ENCODE measurements at places on chromosomes 16 and 17.

- no peak for DNase-seq
Measured at GRCh38 chr16:87742781-87743490, 22.9 kb downstream of the KLHDC4 start.

GRCh38 chr16:31064882-31065461, 9.1 kb downstream of the ZNF668 start:
- no peak for DNase-seq

GRCh38 chr17:19329136-19329535, 33.4 kb downstream of the B9D1 start:
- no peak for DNase-seq

DNA sequence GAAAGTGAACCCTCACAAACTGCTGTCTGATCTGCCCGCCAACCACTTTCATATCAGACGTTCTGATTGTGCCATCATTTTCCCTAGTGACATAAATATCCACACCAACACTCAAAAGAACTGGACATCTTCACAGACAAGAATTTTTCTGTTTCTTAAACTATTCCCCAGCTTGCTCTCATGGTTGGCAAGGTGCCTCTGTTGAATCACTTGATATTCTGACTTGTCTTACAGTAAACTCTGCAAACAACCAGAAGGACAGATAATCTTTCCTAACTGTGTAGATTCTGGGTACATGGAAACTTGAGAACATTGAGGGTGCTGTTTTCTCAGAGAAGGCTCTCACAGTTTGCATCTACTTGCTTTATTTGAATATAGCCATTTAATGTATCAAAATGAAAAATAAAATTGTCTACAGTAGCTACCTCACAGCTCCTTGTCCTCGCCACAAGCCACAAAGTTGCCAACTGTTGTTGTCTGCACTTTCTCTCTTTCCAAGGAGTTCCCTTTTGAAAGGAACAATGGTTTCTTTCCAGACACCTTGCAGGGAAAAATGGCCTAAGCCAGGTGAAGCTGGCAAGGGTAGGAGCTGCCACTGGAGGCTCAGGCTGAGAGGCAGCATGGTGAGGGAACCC, 46.0 kb upstream of the ADAMTS18 start:
- DNase-seq = no peak

GRCh38 chr16:68469796-68470460, 21.6 kb upstream of the SMPD3 start:
- no peak for DNase-seq

- DNase-seq = no peak
Measured at GRCh38 chr16:11679941-11680911, 12.0 kb downstream of the SNN start.

- DNase-seq = no peak
Measured at GRCh38 chr17:40290629-40291280, 3.1 kb downstream of the CDC6 start.

GRCh38 chr17:65536573-65537342, 24.7 kb downstream of the AXIN2 start:
- DNase-seq = no peak

GRCh38 chr17:27295945-27296344, 2.0 kb downstream of the WSB1 start:
- no peak for DNase-seq

DNA sequence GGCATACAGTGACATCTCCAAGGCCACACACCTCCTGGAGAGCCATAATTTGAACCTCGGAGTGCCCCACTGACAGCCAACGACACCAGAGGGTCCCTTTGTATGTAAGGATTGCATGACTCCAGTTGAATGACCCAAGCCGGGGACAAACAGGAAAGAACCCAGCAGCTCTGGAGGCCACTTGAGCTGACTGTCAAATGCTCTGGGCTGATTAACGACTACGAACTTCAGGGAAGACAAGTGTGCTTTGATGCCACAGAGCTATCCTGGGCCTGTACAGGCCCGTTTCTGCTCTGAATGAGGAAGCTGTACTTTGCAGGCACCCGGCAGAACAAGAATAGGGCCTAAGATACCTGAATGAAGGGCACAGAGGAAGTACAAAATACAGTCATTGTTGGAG, 404.6 kb downstream of the SLC39A11 start:
- DNase-seq = no peak

DNA sequence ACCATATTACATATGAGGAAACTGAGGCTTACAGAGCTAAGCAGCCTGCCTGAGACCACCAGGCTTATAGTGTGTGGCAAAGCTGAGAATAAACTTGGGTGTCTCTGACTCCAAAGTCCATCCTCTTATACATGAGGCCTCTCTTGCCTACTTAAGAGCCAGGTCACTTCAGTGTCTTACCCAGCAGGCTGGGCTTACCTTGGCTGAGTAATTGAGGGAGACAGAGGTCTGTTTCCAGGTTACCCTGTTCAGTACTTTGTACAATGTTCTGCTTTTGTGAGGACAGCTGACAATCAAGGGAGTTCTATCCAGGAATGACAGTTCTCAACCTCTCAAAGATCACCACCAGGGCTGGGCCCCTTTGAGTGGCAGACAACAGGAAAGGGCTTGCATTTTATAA, 14.4 kb downstream of the NDUFAB1 start:
- no peak for DNase-seq

DNA sequence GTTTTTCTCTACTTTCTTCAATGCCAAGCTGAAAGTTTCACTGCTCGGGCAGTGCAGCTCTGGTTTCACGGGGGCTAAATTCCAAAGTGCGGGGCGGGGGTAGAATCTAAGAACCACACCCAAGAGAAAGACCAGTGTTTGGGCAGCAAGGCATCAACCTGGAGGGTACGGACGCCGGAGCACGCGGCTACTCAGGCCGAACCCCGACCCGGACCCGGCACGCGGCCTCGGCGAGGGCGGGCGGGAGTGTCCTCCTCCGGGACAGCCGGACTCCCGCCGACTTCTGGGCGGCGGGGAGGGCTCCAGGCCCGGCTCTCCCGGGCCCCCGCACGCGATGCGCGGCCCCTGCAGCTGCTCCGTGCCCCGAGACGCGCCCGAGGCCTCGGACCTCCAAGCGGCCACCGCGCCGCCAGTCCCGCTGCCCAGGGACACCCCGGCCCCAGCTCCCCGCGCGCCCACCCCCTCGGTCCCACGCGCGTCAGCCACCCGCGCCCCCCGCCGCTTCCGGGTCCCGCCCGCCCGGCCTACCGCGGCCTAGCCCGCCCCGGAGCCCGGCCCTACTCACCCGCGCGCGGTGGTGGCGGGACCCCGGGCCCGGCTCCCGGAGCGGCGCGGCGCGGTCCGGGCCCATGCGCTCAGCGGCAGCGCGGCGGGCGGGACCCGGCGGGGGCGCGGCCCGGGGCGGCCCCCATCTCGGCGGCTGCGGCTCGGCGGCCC, 561 bp downstream of the AXIN1 start:
- no peak for DNase-seq

DNA sequence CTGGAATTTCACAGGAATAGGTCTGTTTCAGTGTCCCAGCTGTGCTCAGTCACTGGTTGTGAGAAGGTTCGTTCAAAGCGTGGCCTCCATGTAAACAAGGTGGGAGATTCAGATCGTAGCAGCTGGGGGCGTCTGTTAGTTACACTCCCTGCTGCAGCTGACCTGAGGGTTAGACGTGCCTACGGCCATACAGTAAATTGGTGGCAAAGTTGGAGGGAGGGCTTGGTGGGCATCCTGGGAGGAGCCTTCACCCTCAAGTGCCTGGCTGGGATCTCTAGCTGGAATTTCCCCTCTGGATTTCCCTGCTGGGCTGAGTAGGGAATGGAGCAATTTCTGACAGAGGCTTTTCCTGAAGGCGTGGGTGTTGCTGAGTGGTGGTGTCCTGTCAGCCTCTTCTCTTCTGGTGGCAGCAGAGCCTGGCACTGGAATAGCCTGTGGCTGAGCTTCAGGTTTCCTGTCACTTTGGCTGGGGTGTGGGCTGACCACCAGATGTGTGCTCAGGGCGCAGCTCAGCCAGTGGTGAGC, 6.4 kb downstream of the FCSK start:
- DNase-seq = no peak

- DNase-seq = peak; percentile 45
Measured at GRCh38 chr16:77171745-77172635, 19.0 kb upstream of the MON1B start.

DNA sequence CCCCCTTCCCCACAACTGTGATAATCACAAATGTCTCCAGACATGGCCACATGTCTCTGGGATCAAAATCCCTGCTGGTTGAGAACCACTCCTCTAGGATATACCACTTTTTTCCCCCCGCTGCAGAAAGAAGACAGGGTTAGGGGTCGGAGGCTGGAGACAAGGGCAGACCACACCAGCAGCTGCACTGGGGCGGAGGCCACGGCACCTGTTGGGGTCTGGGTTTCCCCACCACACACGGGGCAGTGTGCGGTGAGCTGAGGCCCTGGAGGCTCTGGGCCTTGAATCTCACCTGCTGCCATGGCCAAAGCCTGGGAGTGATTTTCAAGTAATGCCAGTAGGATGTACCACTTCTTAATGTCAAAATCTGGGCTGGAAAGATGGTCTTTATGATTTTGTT, 320.5 kb downstream of the SNX29 start:
- DNase-seq = no peak

DNA sequence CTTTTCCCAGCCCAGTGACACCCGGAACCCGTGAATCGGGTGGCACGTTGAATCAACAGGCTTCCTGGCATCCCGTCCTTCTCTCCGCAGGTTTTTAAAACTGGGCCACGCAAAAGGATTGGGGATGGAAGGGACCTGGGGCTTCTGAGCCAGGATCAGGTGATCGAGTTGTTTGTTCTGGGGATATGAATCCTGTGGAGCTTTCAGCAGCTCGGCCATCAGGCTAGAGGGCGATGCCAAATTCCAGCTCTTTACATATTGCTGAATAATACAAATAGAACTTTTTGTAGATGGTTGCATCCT, 473 bp downstream of the SUPT6H start:
- no peak for DNase-seq

DNA sequence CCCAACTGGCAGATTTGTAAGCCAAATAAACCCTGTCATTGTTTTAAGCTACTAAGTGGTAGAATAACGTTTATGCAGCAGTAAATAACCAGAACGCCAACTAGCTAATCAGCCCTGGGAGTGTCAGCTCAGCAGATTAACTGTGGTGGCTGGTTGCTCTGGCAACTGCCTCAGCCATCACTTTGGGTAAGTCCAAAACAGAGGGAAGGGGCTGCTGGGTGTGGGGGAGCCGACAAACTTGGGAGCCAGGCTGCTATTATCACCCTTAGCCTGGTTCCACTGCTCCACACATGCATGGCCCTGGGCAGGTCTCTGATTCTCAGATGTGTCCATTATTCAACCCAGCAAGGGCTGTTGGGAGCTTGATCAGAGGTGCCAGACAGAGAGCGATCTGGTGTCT, 22.2 kb upstream of the RHOT1 start:
- no peak for DNase-seq

GRCh38 chr17:77737442-77738265, 220.8 kb upstream of the TNRC6C start:
- DNase-seq = no peak

DNA sequence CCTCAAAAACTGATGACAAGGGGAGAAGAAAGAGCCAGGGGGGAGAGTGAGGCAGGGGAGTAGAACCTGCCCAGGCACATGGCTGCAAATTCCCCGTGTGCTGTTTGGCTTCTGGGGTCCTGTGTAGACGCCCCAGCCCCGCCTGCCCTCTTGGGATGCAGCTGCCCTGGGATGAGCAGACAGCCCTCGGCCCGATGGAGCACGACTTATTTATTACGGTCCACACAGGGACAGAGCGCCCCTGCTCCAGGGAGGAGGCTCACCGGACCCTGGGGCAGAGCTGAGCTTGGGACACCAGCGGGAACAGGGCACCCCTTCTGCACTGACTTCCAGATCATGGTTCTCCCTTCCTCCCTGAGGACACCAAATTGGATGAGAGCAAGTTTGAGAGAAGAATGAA, 9.1 kb downstream of the LDHD start:
- no peak for DNase-seq

GRCh38 chr16:23296994-23297393, 5.1 kb upstream of the SCNN1B start:
- no peak for DNase-seq
